ENCODE measurements at places on chromosomes 2 and 18.

- DNase-seq: no peak
Measured at GRCh38 chr18:23012249-23012648, 79.1 kb downstream of the RBBP8 start.

- DNase-seq: no peak
Measured at GRCh38 chr2:144472911-144473310, 47.0 kb downstream of the ZEB2 start.

- no peak for DNase-seq
Measured at GRCh38 chr2:172976816-172977215, 98.8 kb upstream of the MAP3K20 start.

- no peak for DNase-seq
Measured at GRCh38 chr2:230915319-230915718, 9.7 kb downstream of the GPR55 start.

GRCh38 chr2:650343-651310 lies 26.6 kb downstream of the TMEM18 start:
- DNase-seq: no peak

- DNase-seq: no peak
Measured at GRCh38 chr2:240574386-240575100, 6.3 kb downstream of the RNPEPL1 start.

- no peak for DNase-seq
Measured at GRCh38 chr18:72468021-72468710, 76.0 kb downstream of the CBLN2 start.

- DNase-seq: peak; percentile 94
Measured at GRCh38 chr2:174395284-174395968, at the start of gene SCRN3. Gene SCRN3, plus strand, starts transcription at chr2:174395730. Its CDS starts 2,554 bp downstream, at chr2:174398284.

- DNase-seq: no peak
Measured at GRCh38 chr18:63147973-63148372, 171.6 kb downstream of the BCL2 start.

- DNase-seq: no peak
Measured at GRCh38 chr2:85672456-85672855, 4.5 kb upstream of the SFTPB start.

- DNase-seq: no peak
Measured at GRCh38 chr2:197131558-197131855, 179.1 kb downstream of the ANKRD44 start.

GRCh38 chr2:113905886-113906285 lies 16.0 kb downstream of the ACTR3 start:
- DNase-seq: no peak

DNA sequence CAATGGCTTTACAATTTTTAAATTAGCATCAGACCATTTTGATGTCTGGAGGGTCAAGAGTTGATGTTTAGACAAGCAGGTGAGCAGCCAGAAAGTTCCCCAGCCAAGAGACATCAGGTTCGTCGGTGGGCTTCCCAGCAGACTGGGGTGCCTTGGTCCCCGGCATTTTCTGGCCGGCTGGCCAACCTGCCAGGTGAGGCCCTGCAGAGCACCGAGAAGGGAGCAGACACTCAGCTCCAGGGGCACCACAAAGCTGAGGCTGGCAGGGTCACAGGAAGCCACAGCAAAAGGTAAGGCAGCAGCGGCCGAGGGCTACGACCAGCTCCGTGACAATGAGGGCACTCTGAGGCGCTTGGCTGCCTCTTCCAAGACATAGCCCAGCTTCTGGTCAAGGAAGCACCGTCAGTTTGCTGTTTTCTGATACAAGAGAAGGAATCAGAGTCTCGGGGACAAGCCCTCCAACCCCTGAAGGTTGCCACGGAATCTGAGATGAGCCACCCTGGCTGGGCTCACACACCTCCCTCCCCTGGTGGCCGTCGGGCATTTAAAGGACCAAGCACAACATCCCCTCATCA lies 229.0 kb downstream of the MGAT5 start:
- no peak for DNase-seq

GRCh38 chr2:34848691-34849090 lies 1249.6 kb upstream of the FAM98A start:
- no peak for DNase-seq

GRCh38 chr2:233938676-233939370 lies 21.6 kb downstream of the TRPM8 start:
- DNase-seq: peak; percentile 57

GRCh38 chr2:156385242-156385641 lies 50.9 kb upstream of the GPD2 start:
- no peak for DNase-seq

DNA sequence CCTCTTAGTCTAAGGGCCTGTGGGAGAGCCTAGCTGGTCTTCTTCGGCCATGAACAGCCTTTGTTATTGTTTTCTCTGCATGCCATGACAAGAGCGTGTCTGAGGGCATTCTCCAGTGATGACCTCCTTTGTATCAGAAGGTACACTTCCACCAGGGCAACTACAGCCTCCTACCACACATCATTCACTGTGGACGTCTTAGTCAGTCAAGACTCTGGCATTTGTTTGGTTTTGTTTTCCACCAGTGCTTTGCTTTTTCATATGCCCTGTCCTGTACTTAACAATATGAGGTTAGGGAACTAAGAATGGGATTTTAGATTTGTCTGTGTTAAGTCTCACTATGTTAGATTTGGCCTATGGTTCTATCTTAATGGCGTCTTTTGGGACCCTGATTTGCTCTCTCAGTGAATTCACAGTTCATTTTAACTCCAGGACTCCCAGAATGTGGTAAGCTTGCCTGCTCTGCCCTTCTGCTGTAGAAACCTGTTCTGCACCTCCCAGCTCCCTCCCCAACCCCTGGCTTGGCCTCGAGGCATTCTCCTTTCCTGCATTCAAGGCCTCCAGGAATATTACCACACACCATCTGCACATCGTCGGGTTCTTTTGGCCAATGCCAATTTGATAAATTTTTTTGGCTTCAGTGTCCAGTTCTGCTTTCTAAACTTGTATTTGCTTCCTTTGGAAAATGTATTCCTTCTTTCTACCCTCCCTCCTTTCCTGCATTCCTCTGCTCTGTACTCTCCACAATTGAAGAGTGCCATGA lies 42.8 kb upstream of the IL1R1 start:
- no peak for DNase-seq

DNA sequence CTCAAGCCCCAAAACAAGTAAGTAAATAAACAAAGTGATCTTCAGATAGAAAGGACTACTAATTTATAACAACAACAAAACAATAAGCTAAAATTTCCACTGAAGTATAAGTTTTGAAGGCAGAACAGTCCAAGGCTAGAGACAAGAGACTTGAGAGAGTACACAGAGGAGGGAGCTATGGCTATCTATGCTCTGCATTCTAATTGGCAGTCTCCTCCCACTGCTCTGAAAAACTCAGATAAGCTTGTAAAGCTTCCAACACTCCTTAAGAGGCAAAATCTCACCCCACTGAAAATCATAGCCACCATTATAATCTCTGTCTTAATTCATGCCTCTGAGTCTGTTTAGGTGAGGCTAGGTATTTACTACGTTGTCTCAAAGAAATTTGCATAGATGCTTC lies 714.6 kb upstream of the LRATD1 start:
- no peak for DNase-seq

GRCh38 chr18:75802681-75803080 lies 375.2 kb upstream of the SMIM21 start:
- DNase-seq: no peak

- no peak for DNase-seq
Measured at GRCh38 chr2:7838669-7839068, 843.2 kb upstream of the ID2 start.

- DNase-seq: no peak
Measured at GRCh38 chr2:172582656-172583055, 26.8 kb downstream of the PDK1 start.

DNA sequence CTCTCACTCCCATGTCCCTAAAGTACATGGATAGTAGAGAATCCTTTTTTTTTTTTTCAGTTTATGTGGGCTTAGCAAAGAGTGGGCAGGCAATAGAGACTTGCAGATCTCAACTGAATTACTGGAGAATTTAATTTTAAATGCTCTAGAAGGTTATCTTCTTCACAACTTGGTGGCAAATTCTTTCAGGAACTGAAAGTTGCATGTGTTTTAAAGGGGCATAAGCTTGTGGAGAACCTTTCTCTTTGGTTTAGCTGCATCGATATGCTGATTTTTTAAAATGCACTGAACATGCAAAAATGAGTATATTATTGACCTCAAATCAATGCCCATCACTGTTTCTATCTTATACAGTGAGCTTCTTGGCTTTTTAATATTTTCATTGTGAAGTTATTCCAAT lies 24.9 kb upstream of the GALNT3 start:
- DNase-seq: no peak

- no peak for DNase-seq
Measured at GRCh38 chr2:20439503-20439902, 7.4 kb upstream of the RHOB start.

DNA sequence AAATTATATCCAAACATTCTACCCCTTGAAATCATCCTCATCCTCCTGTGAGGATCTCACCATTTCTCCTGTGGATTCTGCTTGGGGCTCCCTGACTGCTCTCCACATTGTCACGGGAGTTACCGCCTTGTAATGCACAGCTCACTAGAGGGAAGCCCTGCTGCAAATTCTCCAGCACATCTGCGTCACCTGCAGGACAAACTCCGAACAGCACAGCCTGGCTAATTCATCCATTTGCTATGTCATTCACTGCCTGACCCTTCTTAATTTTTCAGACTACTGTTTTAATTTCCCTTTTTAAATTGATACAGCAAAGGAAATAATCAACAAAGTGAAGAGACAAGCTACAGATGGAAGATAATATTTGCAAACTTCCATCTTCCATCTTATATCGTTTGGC lies 627.4 kb downstream of the FBXO15 start:
- no peak for DNase-seq

DNA sequence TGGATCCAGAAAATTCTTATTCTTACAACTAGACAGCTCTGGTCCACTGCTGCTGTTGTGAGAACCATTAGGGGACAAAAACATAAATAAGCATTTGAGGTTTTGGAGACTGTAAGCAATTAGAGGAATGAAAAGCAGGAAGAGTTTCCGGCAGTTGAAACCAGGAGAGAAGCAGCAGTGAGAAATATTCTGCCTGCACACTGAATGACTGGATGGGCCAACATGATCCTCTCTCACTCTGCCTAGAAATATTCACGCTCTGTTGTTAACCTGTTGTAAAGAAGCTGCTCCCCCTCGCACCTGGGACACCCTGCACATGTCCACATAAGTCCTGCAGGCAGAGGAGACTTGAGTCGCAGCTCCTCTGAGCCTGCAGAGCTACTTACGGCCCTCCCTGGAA lies 60.4 kb upstream of the RNF152 start:
- no peak for DNase-seq

DNA sequence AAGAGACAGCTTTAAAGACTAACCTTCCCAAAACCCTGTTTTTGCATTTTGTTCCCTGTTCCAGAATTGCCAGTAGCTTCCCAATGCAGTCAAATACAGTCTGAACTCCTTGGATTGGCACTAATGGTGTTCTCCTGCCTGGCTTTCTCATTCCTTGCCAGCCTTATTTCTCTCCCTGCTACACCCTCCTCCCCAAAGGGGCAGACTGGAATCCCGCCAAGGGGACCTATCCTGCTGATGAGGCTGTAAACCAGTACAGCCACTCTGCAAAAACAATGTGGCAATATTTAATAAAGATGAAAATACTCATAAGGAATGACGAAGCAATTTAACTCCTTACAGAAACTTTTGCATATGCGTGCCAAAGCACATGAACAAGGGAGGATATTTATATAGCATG lies 4.5 kb upstream of the SLC4A5 start:
- no peak for DNase-seq

DNA sequence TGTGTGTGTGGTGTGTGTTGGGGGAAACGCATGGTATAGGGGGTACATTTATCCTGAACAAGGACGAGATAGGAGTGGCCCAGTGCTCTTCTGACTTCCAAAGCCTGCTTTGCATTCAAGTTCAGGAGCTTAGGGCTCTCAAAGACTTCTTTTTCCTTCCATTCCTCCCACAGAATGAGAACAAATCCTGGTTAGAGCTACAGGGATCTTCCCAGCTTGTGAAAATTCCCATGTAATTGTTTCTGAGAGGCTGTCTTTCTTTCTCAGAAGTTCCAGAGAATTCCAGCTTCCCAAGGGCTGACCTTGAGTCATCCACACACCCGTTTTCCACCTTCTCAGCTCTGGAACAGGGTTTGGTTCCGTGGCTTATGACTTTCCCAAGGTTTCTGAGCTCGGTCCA lies 38.9 kb downstream of the FASTKD2 start:
- DNase-seq: no peak

DNA sequence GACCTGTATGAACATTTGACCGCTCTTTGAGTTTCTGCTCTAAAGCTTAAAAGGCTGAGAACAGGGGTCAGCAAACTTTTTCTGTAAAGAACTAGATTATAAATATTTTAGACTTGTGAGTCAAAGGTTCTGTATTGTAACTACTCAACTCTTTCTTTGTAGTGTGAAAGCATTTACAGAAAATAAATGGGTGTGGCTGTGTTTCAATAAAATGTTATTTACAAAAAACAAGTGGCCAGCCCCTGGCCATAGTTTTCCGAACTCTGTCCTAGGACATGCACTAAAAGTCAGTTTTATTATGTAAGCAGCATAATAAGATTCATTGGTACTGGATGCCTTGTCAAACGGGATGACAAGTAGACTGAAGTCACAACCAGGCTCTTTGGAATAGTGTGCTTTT lies 434.9 kb downstream of the ZEB2 start:
- DNase-seq: no peak

GRCh38 chr2:127465258-127465657 lies 47.0 kb downstream of the PROC start:
- DNase-seq: no peak

DNA sequence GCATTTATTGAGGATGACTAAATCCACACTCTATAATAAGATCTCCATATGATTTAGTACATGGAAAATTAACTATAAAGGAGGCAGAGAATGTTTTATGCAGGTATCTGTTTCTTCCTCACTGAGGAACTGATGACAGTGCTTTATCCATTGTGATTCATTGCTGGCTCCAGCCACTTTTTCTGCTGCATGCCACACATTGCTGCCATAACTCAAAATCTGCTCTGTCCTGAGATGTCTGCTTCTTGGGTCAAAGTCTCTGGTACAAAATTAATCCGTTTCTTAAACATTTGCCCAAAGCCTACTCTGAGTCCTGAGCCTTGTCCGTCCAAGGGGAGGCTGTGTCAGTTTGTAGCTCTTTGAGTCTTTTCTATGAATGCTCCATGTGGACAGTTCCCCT lies 15.5 kb upstream of the ARHGAP28 start:
- DNase-seq: no peak

DNA sequence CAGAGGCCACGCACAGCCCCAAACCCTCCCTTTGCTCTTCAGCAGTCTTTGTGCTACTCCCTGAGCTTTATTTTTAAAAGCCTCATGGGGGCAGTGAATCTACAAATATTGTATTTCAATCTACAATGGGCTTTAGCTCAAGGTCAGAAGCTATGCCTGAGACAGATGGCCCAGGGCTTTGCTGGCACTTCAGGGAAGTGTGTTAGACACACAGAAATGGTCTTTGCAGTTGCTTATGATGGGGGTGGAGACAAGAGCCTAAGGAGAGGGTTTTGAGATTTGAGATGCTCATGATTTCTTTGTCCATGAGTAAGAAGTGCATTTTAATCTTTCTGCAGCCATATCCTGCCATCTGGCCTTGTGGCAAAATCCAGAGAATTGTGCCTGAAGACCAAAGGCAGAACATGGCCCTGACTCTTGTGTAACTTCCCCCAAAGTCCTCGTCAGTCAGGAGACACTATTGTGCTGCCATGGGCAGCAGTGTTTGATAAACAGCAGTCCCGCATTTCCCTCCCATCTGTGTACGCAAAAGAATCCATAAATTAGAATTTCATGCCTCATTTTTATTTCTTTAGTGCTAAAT lies 92.6 kb downstream of the VAPA start:
- DNase-seq: no peak

- DNase-seq: no peak
Measured at GRCh38 chr18:79983793-79984192, 4.6 kb downstream of the TXNL4A start.
